Stimulated activated CD8-positive, alpha-beta memory T cell treated with anti-CD3 and anti-CD28 coated beads, Interleukin-7, amount 100 ng/mL, for 1 hour (primary cell): ENCODE measurements at places on chromosomes 3 and 15.

GRCh38 chr3:38000242-38000916 is 9.8 kb downstream of the VILL start:
- no peak for DNase-seq

DNA sequence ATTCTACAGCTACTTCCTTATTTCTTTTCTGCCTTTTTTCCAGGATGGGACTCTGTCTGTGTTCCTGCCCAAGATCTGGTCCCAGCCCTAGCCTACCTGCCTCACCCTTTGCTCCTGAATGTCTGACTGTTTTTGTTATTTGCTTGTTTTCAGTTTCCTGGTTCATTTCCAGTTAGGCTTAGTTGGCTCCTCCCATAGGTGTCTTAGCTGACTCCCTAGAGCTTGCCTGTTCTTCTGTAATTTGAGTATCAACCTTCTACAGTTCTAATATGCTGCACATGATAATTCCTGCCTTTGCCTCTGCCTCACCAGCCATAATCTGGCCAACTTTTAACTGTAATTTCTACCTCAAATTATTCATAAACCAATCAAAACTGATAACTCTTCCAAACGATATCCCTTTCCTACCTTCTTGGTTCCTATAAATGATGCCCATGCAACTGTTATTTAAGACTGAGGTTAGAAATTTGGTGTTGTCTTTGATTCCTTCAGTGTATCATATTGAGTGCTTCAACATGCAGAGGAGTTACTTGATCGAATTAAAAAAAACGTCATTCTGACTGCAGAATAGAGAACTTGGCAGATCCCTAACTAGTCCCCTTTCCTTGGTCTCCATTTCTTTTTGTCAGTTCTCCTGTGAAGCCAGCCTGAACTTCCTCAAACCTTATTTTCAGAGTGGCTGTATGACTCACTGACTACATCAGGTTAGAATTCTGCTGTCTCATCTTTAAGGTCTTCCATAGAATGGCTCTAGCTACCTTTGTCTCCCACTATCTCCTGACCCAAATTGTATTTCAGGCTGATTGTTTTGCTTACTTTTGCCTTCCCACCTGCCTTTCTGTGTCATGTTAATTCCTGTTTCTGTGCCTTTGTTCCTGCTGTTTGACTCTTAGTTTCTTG is 8.4 kb downstream of the GOLM2 start:
- DNase-seq, result no peak

DNA sequence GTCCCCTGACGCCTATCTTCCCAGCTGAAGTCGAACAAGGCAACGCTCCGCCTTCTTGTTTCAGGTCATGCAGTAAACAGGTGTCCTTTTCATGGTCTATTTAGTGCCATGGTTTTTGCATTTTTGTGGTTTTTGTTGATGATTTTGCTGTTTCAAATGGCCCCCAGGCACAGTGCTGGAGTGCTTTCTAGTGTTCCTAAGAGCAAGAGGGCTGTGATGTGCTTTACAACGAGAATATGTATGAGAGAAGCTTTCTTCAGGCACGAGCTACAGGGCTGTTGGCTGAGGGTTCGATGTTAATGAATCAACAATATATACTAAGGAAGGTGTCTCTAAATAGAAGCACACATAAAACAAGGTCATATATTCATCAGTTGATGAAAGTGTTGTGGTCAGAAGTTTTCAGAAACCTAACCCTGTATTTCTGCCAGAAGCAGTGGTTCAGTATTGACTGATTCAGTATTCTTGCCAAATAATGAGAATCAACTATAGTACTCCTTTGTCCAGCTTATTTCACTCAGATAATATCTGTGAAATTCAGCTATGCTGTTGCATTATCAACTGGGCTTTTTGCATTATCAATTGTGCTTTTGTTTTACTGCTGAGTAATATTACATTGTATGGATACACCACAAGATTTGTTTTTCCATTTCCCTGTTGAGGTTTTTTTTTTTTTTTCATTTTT is 18.5 kb downstream of the LIMD1 start:
- DNase-seq, result no peak

DNA sequence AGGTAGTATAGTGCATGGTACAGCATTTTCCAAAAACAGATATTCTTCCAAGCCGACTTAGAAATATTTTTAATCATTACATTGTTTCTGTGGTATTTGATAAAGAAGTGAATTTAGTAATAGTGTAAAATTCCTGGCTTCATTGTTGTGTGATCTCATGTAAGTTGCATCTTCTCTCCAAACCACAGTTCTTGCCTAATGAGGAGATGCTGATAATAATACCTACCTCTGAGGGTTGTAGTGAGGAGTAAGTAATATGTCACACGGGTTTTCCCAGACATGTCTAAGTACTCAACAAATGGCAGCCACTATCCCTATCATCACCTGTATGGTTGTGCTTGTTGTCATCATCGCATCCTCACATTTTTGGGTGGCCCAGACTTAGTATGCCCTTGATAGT is 167.3 kb downstream of the SLCO3A1 start:
- DNase-seq, result no peak

- no peak for DNase-seq
These were observed 11.8 kb upstream of the CYFIP1 start for GRCh38 chr15:22992024-22992326.

GRCh38 chr15:31364301-31365031 is 37.8 kb downstream of the KLF13 start:
- no peak for DNase-seq

DNA sequence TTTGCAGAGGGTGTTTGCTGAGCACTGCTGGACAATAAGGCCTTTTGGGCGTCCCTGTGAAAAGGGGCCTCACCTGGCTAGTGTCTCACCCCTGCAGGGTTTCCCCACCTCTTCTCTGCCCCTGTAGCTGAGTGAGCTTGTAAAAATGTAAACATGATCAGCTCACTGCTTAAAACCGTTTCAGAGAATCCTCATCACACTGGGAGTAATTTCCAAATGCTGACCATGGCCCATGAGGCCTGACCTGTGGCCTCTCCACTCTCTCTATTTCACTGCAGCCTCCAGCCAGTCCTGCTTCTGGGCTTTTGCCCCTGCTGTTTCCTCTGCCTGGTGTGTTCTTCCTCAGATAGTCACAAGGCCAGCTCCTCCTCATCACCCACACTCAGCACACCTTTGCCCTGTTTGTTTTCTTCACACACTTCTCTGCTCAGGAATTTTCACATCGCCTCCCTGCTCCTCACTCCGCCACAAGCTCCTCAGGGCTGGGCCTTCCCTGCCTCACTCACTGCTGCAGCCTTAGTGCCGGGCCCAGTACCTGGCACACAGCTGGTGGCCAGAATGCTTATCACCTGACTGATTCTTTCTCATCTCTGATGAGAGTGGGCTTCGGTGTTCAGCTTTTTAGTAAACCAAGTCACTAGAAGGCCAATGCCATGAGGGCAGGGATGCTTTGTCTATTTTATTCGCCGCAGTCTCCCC is 79.3 kb upstream of the SEC13 start:
- no peak for DNase-seq

DNA sequence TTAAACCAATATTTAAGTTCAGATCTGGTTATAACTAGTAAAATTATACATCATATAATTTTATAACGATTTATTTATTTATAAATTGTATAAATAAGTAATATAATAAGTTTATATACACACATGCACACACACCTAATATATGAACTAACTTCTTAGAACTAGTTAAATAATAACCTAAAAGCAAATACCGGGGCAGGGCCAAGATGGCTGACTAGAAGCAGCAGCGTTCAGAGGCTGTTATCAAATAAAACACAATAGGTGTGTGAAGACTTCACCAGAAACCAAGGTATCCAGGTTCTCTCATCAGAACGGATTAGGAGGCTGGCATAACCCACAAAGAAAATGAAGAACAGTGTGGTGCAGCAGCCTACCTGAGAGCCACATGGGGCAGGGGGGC is 653.6 kb upstream of the CBLB start:
- no peak for DNase-seq

DNA sequence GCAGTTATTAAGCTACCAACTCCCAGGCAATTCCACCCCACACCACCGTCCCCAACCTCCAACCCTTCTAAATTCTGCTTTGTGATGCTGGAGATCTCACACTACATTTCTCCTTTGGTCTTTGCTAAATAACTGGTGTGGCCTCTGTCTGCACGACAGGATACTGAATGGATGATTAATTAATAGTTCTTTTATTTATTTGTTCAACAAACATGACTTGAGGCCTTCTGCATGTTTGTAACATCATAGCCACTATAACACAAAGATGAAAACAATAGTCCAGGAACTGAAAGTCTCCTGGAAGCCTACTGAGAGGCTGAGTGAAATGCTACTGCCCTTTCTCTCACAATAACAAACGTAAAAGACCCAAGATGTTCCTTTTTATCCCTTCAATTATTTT is 609.5 kb upstream of the UBE2E2 start:
- DNase-seq, result no peak

DNA sequence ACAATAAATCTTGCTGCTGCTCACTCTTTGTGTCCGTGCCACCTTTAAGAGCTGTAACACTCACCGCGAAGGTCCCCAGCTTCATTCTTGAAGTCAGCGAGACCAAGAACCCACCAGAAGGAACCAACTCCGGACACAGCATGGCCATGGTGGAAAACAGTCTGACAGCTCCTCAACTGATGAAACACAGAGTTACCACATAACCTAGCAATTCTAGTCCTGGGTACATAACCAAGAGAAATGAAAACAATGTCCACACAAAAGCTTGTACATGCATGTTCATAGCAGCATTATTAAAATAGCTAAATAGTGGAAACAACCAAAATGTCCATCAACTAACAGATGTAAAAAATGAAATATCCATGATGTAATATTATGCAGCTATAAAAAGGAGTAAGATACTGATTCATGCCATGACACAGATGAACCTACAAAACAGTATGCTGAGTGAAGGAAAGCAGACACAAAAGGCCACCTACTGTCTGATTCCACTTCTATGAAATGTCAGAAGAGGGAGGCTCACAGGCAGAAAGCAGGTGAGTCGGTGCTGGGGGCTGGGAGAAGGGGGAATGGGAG is 36.8 kb downstream of the VGLL4 start:
- no peak for DNase-seq

DNA sequence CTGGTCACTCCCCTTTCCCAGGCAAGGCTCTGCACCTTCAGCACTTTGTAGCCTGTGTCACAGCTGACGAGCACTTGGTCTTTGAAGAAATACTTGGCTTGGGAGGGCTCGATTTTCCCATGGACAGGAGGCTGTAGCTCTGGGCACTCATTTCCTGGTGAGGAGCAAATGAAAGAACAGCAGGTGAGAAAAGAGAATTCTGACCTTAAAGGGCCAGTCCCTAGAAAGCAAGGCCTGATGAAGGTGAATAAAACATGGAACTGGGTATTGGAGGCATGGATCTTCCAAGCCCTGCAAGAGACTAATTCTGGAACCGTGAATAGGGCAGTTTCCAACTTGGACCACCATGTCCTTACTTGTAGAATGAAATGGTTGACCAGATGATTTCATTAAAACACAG is 39.9 kb downstream of the MASP1 start:
- no peak for DNase-seq

- DNase-seq, result no peak
These were observed 147.0 kb upstream of the VEPH1 start for GRCh38 chr3:157650172-157650571.

- no peak for DNase-seq
These were observed 60.6 kb downstream of the USP8 start for GRCh38 chr15:50484781-50485180.

GRCh38 chr15:96360581-96361308 is 30.2 kb downstream of the NR2F2 start:
- DNase-seq, result no peak

DNA sequence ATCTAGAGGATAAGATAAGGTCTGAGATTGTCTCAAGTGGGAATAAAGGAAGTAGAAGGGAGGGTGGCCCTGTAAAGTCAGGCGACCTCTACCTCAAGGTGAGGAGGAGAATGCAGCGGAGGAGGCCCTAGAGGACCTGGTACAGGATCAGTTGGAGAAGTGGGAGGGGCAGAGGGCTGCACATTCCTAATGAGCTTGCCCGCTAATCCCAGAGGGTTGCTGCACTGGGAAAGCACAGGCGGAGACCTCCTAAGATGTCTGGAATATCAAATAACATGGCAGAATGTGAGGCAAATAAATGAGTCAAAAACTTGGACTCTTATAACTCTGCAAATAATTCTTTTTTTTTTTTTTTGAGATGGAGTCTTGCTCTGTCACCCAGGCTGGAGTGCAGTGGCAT is 30.2 kb upstream of the VPS8 start:
- no peak for DNase-seq

DNA sequence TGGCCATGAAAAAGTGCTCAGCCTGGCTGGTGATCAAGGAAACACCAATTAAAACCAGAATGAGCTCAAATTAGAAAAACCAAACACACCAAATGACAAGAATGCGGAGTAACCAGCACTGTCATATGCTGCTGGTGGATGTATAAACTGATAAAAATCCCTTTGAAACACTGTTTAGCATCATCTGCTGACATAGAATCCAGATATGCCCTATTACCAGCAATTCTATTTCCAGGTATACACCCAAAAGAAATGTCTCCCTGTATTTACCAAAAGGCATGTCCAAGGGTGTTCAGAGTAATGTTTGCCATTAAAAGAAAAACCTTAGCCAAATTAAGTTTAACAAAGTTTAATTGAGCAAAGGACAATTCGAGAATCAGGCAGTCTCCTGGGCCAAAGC is 138.6 kb downstream of the FMN1 start:
- DNase-seq, result no peak

DNA sequence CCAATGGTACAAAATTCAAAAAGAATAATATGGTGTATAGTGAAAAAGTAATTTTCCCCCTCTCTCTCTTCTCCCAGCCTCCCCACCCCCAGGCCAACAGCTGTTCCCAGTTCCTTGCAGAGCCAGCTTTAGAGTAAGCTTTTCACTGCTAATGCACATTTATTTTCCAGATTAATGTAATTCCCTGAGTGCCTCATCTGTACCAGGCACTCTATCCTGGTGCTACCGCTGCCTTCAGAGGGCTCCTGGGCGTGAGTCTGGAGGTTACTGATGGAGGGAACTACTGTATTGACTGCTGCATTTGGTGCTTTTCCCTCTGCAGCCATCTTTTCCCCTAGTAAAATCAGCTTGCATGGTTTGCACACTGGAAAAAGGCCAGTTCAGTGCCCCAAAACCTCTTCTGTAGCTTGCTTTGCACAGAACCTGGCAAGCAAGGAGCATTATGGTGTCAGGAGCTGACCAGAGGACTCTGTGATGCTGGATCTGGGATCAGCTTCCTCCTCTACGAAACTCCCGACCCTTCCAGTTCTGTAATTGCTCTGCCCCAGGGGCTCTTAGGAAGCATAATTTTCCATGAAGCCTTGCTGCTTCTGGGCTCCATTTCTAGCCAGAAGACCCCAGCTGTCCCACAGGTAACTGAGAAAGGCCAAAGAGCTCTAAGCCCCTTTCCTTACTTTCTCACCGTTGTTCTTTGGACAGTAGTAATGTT is 8.5 kb upstream of the USP3 start:
- DNase-seq, result no peak

DNA sequence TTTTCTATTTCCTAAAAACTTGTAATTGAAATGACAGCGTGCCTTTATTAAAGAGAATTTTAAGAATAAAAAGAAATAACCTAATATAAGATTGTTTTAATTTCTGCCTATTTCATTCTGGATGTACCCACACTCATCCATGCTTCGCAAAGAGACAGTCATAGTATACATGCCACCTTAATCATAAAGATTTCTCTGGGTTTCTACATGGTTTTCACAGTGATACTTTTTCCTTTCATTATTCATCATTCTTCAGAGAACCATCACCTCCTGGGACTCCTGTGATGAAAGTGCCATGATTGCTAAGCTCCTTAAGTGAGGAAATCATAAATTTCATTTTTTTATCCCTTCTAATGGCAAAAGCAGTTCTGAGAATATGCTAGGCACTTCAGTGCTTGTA is 4.3 kb upstream of the CCR8 start:
- DNase-seq, result no peak

GRCh38 chr3:100098784-100099070 is 15.6 kb downstream of the FILIP1L start:
- DNase-seq, result no peak

- DNase-seq, result no peak
These were observed 11.9 kb upstream of the CD200R1L start for GRCh38 chr3:112858410-112859069.
